ENCODE measurements at places on chromosomes 1 and 21.

DNA sequence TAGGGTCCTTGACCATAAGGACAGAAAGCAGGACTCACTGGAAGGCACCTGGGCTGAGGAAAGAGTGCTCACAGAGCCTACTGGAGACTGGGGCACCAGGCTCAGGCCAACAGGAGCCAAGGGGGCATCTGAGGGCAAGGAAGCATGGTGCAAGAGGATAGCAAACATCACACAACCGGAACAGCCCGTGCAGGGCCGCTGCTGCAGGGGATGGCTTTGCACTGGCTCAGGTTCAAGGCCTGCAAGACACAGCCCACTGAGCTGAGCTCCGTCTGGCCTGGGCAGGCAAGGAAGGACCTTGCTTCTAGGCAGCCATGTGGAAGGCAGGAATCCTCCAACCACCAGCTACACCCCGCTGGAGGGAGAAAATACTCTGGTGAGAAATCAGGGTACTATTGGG lies 59.8 kb upstream of the KIF26B start:
- no peak for DNase-seq

GRCh38 chr1:201062511-201063091 lies 39.1 kb upstream of the KIF21B start:
- DNase-seq = no peak

DNA sequence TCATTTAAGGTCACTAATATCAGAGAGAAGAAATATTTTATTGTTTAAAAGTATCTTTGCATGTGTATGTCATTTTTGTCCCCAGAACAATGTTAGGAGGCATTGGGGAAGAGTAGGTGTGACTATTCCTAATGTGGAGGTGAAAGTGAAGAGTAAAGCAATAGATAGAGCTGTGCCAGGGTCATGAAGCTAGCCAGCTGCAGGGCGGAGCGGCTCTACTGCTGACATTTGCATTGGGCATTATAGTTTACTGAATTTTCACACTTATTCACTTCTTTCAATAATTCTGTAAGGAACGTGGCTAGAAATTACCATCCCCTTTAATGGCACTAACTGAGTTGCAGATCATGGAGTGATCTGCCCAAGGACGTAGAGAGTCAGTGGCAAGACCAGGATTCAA lies 35.3 kb downstream of the KCNA2 start:
- DNase-seq = no peak

DNA sequence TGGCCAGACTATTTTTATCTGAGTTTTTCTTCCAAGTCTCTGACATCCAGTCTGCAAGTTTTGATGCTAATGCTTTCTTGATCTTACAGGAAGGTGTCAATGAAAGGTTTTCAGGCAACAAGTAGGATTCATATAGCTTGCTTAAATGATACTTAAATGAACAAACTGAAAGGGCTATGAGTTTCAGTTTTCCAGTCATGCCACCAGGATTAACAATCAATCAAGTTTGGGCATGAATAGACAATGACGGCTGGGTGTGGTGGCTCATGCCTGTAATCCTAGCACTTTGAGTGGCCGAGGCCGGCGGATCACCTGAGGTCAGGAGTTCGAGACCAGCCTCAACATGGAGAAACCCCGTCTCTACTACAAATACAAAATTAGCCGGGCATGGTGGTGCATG lies 34.3 kb upstream of the SLC16A1 start:
- DNase-seq = no peak

GRCh38 chr21:27476696-27477095 lies 509.8 kb upstream of the ADAMTS5 start:
- no peak for DNase-seq

DNA sequence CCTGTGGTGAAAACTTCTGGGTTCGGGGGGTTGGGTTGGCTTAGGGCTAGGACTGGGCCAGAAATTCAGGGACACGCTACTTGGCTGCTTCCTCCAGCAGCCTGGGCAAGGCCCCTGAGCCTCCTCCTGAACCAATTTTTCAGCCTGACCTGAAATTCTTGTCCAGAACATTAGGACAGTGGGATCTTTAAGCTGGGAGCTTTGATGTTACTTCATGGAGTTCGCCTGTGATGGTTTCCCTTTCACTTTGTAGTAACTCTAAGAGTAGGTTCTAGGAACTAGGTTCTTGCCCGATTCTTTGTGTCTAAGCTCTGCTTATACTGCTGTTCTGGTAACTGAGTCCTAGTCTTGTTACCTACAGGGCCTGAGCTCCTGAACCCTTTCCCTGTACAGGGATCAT lies 75.3 kb downstream of the S1PR1 start:
- no peak for DNase-seq

DNA sequence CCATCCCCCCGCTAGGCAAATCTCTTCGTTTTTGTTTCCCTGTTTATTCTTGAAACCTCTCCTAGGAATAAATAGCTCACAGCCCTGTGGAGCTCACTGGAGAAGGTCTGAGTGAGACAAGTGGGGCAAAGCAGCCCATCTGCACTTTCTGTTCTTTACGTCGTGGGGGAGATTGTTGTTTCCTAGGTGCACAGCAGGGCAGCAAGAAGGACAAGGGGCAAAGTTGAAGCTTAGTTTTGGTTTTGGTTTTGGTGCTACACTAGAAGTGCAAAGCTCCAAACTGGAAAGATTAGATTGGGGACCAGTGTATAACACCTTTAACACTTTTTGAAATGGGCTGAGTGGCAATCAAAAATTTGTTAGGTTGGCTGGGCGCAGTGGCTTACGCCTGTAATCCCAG lies 76.6 kb downstream of the GPR88 start:
- no peak for DNase-seq

DNA sequence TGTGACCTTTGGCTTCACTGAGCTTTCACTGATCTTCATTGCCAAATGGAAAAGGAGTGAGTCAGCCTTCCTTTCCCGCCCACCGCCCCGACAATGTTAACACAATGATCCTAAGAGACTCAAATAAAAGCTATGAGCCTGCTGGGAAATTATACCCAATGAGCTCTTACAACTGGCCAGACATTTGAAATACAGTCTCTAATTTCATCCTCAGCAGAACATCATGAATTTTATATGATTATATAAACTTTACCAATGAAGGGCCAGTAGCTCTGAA lies 252.5 kb downstream of the SIPA1L2 start:
- no peak for DNase-seq

Data from stimulated activated CD4-positive, alpha-beta T cell treated with anti-CD3 and anti-CD28 coated beads, Interleukin-12 subunit alpha, Interleukin-12 subunit beta, amount 100 ng/mL, for 4 hours (primary cell).